T47D (cell line): ENCODE measurements at places on chromosomes 1 and 21.

DNA sequence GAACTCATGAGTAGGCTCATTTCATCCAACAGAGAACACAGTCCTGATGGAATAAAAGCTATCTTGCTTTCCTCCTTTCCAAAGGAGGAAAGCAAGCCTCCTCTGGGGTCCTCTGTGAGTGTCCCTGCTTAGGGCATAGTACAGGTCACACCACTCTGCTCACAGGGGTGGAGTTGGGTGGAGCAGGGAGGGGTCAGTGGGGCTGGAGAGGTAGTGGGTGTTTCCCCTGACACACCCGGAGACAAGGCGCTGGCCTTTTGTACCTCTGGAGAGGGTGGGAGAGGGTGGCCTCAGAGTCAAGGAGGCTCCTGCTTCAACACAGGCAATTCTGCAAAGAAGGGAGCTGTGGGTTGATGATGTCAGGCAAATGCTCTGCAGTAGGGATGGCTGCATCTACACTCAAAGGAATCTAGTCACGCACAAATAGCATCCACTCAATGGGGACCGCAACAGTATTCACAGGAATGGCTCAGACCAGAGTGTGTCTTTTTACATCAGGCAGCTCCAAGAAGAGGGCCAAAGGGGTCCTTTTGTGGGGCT is 58.6 kb upstream of the PLXNA2 start:
- no peak for DNase-seq

DNA sequence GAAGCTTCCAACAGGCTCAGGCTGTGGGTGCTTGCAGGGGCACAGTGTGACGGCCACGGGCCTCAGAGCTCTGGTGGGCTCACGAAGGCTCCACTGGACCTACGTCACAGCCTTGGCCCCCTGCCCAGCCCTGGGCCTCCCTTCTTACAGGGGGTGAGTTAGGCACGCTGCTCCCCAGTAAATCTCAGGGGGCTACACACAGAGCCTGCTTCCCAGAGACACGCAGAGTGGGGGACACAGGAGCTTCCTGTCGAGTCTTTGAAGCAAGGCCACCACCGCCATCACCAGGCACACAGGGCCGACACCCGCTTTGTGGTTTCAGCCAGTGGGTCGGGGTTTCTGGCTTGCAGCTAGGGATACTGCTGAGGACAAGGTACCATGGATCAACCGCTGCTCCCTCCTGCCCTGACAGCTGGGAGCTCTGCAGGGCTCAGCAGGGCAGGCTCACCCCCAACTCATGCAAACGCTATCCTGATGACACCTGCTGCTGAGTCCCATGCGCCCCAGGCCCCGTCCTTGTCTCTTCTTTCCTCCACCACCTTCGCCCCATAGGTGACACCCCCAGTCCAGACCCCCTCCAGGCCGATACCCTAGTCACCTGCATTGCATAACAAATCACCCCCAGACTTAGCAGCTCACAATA is 5.5 kb upstream of the CFAP410 start:
- no peak for DNase-seq

- peak; percentile 37 for DNase-seq
These were observed 954 bp downstream of the MYOG start for GRCh38 chr1:203084588-203085527.

DNA sequence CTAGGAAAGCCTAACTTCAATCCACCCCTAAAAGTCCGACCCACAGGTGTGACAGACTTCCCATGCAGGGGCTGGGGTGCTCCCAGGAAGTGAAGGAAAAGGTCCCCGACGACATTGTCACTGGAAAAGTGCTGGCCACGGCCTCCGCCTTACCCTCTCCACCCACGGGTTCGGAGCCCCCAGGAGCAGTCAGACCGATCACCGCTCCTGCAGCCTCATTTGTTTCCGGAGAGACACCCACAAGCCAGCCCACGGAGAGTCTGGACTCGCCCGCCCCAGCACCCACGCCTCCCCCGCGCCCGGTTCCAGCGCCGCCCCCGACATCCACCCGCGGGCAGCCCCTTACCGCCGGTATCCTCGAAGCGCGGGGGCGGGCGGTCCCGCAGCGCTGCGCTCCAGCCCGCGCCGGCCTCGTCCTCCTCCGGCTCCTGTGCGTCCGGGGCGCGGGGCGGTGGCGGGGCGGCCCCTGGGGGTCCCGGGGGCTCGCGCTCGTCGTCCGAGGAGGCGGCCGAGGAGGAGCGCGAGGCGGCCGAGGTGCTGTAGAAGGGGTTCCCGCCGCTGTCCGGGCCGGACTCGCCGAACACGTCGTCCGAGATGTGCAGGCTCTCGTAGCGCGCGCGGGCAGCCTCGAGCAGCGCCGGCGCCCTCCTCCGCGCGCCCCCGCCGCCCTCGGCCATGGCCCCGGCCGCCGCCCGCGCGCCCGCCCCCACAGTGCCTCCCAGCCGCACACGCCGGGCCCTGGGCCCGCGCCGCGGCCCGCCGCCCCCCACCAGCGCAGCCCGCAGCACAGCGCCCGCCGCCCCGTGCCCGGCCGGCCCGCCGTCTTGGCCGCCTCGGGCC is 660 bp downstream of the PGBD5 start:
- DNase-seq: peak; percentile 29

- no peak for DNase-seq
These were observed 588.7 kb downstream of the MATN1 start for GRCh38 chr1:30134466-30135217.

DNA sequence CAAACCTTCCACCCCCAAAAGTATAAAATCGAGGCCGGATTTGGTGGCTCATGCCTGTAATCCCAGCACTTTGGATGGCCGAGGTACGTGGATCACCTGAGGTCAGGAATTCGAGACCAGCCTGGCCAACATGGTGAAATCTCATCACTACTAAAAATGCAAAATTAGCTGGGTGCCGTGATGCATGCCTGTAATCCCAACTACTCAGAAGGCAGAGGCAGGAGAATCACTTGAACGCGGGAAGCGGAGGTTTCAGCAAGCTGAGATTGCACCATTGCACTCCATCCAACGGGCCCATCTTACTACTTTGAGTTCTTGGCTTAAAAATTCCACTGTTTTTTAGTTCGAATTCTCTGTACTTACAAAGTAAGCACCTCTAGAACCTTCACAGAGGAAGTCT is 11.0 kb downstream of the KLHDC8A start:
- DNase-seq: no peak

- DNase-seq: no peak
These were observed 63.8 kb downstream of the ARHGEF16 start for GRCh38 chr1:3518256-3518655.

DNA sequence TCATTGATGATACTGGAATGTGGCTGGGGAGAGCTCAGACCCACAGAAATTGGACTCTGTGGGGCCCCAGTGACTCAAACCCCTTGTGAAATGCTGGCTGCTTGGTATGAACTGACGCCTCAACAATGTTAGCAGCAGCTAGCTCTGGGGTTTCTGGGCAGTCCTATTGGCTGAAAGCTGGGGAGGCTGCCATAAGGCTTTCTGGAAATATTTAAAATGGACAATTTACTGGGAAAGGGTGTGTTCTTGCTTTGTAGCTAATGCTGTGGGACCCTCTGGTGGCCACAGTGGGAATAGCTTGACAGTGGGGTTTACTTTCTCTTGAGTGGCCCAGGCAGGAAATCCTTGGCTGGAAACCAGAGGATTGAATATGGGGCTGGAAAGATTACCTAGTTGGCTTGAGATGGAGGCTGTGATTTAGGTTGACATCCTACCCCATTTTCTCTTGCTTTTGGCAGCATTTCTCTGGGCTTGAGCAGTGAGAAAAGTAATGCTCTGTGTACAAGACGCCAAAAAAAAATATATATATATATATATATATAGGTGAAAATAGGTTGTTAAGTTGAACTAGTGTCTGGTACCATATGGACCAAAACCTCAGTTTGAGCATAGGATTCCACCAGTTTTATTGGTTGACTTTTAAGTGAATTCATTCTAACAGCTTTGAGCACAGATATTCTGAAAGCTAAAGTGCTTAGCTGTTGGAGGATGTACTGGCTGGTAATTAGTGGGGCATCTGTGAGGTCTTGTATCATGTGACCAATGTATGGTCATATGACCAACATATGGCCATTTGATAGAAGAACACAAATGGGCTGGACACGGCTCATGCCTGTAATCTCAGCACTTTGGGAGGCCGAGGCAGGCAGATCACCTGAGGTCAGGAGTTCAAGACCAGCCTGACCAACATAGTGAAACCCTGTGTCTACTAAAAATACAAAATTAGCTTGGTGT is 8.2 kb upstream of the S100A10 start:
- DNase-seq: peak; percentile 59

GRCh38 chr21:16500271-16500670 is 770.5 kb downstream of the USP25 start:
- DNase-seq: no peak

- peak; percentile 16 for DNase-seq
These were observed 729.0 kb upstream of the BRINP3 start for GRCh38 chr1:191206513-191207207.

DNA sequence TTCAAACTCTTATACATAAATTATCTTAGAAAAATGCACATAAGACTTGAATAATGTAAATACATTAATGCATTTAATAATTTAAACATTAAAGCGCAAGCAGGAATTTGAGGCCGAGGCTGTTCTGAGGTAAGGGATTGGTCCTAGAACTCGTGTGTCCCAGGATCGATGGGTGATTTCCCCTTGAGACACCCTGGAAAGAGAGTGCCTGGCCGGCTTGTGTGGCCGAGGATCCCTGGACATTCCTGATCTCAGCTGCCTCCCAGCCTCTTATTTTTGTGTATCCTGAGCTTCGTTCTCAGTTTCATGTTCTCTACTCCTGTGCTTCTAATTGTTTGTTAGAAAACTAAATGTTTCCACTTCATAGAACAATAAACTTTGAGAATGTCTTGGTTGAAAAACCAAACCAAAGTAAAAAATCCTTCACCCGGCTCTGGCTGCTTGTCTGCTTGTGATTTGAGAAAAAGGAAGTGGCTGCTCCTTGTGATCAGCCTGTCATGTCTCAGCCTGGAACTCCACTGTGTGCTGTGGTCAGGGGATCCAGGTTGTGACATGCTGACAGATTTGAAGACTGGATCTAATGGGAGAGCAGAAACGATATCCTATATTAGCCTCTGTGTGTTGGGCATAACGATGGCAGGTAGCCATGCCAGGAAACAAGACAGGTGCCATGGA is 40.7 kb downstream of the PEX14 start:
- no peak for DNase-seq

GRCh38 chr1:65441464-65441863 is 21.0 kb downstream of the LEPR start:
- no peak for DNase-seq

DNA sequence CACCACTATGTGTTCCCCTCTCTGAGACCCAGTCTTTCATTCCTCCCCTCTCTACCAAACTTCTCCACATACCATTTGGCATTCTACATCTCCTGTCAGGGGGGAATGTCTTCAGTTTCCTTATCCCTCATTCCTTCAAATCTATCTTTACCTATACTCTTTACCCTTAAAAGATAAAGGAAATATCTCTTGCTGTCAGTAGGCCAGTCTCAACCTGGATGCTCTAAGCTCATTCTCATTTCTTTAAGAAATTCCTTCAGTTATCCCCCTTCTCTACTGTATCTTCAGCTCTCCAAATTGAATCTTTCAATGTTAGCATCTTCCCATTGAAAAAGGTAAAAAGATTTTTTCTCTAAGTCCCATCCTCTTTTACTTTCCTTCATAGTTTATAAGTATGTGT is 6.5 kb downstream of the RO60 start:
- DNase-seq: no peak

DNA sequence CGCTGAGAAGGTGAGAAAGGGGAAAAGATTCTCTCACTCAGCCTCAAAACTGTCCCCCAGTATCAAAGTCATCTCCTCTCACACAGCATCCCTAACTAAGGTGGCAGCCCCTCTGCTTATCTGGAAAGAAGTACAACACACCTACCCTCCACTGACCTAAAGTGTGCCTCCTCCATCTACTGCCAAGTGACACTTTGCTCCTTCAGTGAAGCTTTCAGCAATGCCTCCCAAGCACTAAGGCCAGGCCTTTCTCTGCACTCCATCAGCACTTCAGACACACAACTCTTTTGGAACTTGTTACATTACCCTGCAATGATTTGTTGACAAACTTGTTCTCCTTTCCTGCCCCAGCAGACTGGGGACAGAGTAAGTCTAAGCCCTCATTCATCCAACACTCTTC is 1.4 kb downstream of the SH3BP5L start:
- DNase-seq: no peak

DNA sequence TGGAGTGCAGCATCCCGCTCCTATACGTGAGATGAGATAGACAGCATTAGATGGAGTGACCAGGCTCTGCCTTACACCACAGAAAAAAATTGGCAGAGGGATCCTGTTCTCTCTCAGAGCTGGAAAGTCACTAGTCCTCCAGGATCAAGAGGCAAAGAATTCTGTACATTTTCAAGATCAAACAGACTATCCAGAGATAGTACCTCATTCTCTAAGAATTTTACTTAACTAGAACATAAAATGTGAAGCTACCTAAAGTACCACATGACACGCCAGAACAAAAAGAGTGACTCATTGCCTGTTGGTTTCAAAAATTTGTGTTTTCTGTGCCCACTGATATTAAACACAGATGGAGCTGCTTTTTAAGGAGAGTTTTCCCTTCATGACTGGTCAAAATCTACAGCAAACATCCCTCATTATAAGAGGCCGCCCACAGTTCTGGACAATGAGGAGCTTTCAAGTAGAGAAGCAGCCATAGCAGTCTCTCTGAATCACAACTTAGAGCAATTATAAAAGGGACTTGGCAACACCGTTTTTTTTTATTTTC is 32.3 kb downstream of the CD160 start:
- DNase-seq: no peak

DNA sequence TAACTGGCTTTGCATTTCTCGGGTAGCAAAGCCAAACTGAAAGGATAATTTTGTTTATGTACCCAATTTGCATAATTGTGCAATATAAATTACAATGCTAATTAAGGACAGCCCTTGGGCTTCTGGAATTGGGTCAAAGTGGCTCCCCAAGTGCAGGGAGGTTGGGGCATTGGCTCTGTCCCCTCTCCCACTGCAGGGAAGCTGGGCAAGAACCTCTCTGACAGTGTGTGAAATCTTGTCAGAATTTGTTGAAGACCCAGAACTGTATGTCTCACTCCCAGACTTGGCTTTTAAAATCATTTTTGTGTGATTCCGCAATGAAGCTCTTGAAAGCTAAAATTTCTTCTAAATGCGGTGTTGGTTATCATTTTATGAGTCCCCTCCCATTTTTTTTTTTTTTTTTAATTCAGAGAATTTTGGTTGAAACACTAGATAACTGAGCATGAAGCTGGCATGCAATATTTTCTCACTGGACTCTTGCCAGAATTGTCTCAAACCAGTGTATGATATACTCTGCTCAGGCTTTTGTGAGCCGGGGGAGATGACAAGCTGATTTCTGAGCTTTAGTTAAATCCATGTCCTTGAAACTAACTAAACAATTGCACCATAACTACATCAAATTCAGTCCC is 878.9 kb upstream of the CXADR start:
- no peak for DNase-seq

GRCh38 chr1:241990040-241990439 is 8.9 kb downstream of the MAP1LC3C start:
- DNase-seq: no peak

GRCh38 chr1:33709783-33710718 is 153.8 kb upstream of the HMGB4 start:
- no peak for DNase-seq

- no peak for DNase-seq
These were observed 28.9 kb downstream of the FAF1 start for GRCh38 chr1:50930965-50931737.

- no peak for DNase-seq
These were observed 16.4 kb downstream of the CADM3 start for GRCh38 chr1:159187647-159188374.

GRCh38 chr1:23452011-23452411 is 27.5 kb upstream of the TCEA3 start:
- DNase-seq: peak; percentile 54

GRCh38 chr21:31446226-31446855 is 102.3 kb upstream of the TIAM1 start:
- no peak for DNase-seq

- no peak for DNase-seq
These were observed 470 bp downstream of the PTAFR start for GRCh38 chr1:28175955-28176485.
